Stimulated activated CD8-positive, alpha-beta memory T cell treated with anti-CD3 and anti-CD28 coated beads, Interleukin-7, amount 100 ng/mL, for 1 hour (primary cell): ENCODE measurements at places on chromosomes 6 and 20.

- no peak for DNase-seq
Measured at GRCh38 chr20:8342391-8342790, 210.3 kb downstream of the PLCB1 start.

- no peak for DNase-seq
Measured at GRCh38 chr6:46862381-46862780, 59.4 kb downstream of the ADGRF5 start.

DNA sequence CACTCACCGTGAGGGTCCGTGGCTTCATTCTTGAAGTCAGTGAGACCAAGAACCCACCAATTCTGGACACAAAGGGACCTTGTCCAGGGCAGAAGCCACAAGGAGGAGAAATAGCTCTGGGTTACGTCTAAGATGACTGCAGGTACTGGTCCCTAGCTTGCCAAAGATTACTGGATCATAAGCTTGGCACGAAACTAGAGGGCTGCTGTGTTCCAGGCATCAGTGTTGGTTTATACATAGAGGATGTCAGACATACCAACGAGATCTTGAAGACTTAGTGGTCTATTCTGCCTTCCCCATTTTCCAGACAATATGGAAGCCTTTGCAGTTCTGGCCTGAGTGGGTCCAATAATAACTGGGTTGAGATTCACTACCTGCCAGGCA lies 175.7 kb downstream of the TBX18 start:
- no peak for DNase-seq

GRCh38 chr6:119526561-119527230 lies 177.1 kb upstream of the MAN1A1 start:
- DNase-seq = no peak

DNA sequence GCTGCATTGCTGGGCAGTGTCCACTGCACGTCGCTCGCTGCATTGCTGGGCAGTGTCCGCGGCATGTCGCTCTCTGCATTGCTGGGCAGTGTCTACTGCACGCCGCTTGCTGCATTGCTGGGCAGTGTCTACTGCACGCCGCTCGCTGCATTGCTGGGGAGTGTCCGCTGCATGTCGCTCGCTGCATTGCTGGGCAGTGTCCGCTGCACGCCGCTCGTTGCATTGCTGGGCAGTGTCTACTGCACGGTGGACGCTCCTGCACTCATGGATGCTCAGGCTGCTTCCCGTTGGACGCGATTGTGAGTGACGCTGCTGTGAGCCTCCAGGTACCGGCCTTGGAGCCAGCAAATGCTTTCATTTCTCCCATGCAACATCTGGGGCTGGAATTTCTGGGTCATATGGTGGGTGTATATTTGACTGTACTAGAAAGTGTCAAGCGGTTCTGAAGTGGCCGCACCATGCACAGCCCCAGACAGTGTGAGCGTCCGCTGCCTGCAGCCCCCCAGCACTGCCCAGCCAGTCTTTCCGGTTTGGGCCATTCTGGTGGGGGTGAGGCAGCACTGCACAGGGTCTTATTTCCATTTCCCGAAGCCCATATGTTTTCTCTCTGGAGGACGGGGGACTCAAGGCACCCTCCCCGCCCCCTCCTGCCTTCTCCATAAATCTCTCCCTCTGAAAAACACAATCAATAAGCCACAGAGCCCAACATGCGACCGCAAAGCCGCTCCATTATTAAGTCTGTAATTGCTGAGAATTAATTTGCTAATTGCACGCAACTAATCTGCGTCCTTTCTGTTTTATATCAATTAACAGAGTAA lies 97.4 kb downstream of the YTHDF1 start:
- DNase-seq = no peak

- no peak for DNase-seq
Measured at GRCh38 chr6:2232445-2232844, 13.0 kb downstream of the GMDS start.

DNA sequence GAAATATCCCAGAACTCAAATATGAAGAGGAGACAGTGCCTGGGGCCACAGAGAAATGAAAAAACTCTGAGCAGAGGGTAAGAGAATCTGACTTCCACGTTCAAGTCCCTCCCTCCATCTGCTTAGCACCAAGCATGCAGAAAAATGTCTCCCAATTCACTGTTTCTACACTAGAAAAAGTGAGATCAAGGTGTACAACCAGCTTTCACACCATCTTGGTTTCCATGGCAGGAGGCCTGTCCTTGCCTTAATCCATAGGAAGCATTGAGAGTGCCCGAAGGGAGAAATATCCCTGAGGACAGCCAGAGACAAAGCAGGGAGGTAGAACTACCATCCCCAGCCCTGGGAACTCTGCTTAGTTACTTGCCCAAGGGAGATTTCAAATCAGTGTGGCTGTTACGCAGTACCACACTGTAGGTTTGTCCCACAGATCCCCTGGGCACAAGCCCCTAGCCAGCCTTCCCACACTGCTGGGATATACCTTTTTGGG lies 82.9 kb downstream of the SCML4 start:
- DNase-seq = no peak

DNA sequence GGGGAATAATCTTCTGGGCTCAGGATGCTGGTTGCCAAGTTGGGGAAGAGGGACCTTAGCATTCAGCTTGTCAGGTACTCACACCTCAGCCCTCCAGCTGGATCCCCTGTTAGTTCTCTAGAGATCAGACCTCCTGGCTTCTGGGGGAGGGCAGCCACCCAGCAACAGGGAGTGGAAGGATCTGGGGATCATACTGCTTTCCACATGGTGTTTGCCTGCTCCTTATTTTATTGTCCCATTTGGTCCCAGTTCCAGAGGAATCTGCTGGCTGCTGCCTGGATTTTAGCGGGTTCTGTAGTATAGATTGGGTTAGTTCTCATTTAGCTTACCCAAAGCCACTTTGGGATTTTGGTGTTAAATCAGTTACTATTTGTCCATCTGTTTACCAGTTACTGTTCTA lies 29.3 kb downstream of the KAT14 start:
- no peak for DNase-seq

DNA sequence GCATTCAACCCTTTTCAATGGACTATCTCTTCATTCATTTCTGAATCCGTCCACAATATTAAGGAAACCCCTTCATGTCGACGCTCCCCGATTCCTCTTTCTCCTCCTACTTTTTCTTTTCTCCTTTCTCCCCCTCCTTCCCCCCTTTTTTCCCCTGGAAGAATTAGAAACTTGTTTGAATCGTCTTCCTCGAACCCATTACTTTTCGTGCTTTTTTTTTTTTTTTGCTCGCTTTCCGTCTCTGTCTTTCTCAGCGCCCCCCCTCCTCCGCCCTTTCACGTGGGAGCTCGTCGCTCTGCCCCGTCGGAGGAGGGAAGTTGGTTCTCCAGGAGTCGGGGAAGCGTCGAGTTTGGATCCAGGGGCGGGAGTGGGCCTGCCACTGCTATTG lies 2.3 kb upstream of the NKX2-2 start:
- DNase-seq = no peak
